ENCODE measurements at places on chromosomes 1 and 21.
A peak's percentile ranks its signal among the peaks of the same experiment; 100 is the strongest.

GRCh38 chr21:40540216-40540615 lies 306.7 kb downstream of the DSCAM start:
- no peak for DNase-seq
- H3K27me3 ChIP-seq = no peaks in the 10 kb centered on the region
- H3K36me3 ChIP-seq = no peaks in the 10 kb centered on the region
- H3K4me1 ChIP-seq = no peaks in the 10 kb centered on the region
- no peak overlapping the region for H3K4me3 ChIP-seq
- no peak overlapping the region for H3K27ac ChIP-seq

DNA sequence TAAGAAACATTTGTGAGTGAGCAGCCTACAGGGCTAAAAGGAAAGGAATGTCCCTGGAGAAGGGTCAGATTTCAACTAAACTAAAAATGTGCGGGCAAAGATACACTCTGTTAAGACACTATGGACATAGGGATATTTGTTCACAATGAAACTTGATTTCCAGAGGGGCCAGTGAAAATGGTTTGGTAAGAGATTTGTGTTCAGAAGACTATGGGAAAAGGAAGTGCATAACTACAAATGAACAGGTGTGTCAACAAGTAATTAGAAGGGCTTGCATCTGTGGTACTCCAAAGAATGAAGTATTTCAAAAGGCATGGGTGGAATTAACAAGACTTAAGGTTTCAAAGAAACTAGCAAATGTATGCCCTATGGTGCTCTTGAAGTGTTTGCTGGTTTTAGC lies 60.4 kb downstream of the NME7 start:
- H3K4me3 ChIP-seq = no peak overlapping the region
- no peaks in the 10 kb centered on the region for H3K36me3 ChIP-seq
- DNase-seq = no peak
- no peaks in the 10 kb centered on the region for H3K27me3 ChIP-seq

GRCh38 chr1:186875896-186876835 lies 47.4 kb downstream of the PLA2G4A start:
- no peaks in the 10 kb centered on the region for H3K36me3 ChIP-seq
- H3K4me1 ChIP-seq = peaks cover 10% of the 10 kb centered on the region
- H3K27ac ChIP-seq = peak overlapping the region; percentile 34
- no peak overlapping the region for H3K4me3 ChIP-seq

DNA sequence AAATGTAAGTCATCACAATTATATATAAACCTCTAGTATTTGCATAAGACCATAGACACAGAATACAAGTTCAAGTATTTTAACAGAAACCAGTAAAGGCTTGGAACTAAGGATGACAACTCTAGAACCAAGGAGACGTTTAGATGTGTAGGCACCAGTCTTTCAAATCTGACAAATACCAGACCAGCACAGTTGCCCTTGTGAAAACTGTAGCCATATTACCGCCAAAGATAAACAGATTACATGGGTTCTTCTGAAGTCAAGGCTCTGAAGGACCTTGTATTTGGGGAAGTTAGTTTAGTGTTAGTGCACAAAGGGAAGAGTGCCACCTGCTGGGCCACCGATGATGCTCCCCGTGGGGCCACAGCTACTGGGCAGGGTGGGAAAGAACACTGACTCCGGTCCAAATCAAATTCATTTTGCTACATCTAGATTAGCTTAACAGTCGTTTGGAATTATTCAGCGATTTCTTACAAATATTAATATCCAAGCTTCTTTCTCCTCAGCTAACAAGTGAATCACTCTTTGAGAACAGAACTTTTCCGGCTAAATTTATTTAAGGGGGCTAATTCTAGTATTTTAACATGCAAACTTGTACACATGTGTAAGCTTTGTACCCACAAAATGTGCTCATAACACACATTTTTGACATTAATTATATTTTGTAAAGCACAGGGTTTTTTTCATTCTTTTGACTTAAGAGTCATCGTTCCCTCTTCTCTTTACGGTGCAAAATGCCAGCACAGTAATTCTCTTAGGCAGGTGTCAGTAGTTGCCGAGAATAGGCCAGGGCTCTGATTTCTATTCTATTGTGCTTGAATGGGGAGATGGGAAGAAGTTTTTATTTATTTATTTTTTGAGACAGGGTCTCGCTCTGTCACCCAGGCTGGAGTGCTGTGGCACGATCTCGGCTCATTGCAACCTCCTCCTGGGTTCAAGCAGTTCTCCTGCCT lies 8.0 kb upstream of the NIBAN1 start:
- no peaks in the 10 kb centered on the region for H3K4me1 ChIP-seq
- no peaks in the 10 kb centered on the region for H3K36me3 ChIP-seq
- H3K27me3 ChIP-seq = no peaks in the 10 kb centered on the region
- no peak for DNase-seq
- H3K27ac ChIP-seq = no peak overlapping the region

GRCh38 chr1:236851871-236852270 lies 56.8 kb downstream of the MTR start:
- peaks cover 17% of the 10 kb centered on the region for H3K4me1 ChIP-seq
- DNase-seq = no peak
- peaks cover 35% of the 10 kb centered on the region for H3K36me3 ChIP-seq
- H3K27ac ChIP-seq = no peak overlapping the region

- H3K36me3 ChIP-seq = no peaks in the 10 kb centered on the region
- no peak overlapping the region for H3K27ac ChIP-seq
- H3K27me3 ChIP-seq = no peaks in the 10 kb centered on the region
- H3K4me1 ChIP-seq = no peaks in the 10 kb centered on the region
- no peak for DNase-seq
Observed at GRCh38 chr1:158607296-158607695, 2.2 kb downstream of the OR10Z1 start.

DNA sequence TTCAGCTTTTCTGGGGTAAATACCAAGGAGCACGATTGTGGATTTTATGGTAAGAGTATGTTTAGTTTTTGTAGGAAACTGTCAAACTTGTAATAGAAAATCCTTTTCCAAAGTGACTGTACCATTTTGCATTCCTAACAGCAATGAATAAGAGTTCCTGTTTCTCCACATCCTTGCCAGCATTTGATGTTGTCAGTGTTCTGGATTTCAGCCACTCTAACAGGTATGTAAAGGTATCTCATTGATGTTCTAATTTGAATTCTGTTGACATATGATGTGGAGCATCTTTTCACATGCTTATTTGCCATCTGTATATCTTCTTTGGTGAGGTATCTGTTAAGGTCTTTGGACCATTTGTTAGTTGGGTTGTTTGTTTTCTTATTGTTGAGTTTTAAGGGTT lies 50.3 kb upstream of the RGS2 start:
- no peaks in the 10 kb centered on the region for H3K27me3 ChIP-seq
- H3K4me1 ChIP-seq = no peaks in the 10 kb centered on the region
- H3K36me3 ChIP-seq = no peaks in the 10 kb centered on the region
- no peak for DNase-seq

GRCh38 chr1:86775395-86775794 lies 71.0 kb downstream of the SH3GLB1 start:
- no peak overlapping the region for H3K4me3 ChIP-seq
- peaks cover 25% of the 10 kb centered on the region for H3K4me1 ChIP-seq
- peak overlapping the region; percentile 61 for H3K27ac ChIP-seq
- H3K36me3 ChIP-seq = no peaks in the 10 kb centered on the region

- H3K4me1 ChIP-seq = peaks cover 7% of the 10 kb centered on the region
- H3K27ac ChIP-seq = peak overlapping the region; percentile 20
- no peaks in the 10 kb centered on the region for H3K36me3 ChIP-seq
- no peak for DNase-seq
- peak overlapping the region; percentile 63 for H3K4me3 ChIP-seq
Observed at GRCh38 chr1:169108863-169109560, 2.5 kb downstream of the ATP1B1 start.

DNA sequence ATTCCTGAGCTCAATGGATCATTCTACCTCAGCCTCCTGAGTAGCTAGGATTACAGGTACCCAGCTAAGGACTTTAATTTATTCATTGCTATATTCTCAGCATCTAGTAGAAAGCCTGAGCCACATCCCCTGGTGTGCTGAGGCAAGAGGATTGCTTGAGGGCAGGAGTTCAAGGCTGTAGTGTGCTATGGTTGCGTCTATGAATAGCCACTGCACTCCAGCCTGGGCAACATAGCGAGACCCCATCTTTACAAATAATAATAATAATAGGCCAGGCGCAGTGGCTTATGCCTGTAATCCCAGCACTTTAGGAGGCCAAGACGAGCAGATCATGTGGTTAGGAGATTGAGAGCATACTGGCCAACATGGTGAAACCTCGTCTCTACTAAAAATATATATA lies 3.3 kb upstream of the RPS6KA1 start:
- H3K27ac ChIP-seq = no peak overlapping the region
- H3K36me3 ChIP-seq = no peaks in the 10 kb centered on the region
- no peaks in the 10 kb centered on the region for H3K27me3 ChIP-seq
- peaks cover 13% of the 10 kb centered on the region for H3K4me1 ChIP-seq

GRCh38 chr1:19483261-19483660 lies 2.1 kb downstream of the CAPZB start:
- no peaks in the 10 kb centered on the region for H3K27me3 ChIP-seq
- H3K27ac ChIP-seq = peak overlapping the region; percentile 94
- H3K4me1 ChIP-seq = peaks cover 83% of the 10 kb centered on the region
- no peak for DNase-seq
- H3K36me3 ChIP-seq = no peaks in the 10 kb centered on the region

DNA sequence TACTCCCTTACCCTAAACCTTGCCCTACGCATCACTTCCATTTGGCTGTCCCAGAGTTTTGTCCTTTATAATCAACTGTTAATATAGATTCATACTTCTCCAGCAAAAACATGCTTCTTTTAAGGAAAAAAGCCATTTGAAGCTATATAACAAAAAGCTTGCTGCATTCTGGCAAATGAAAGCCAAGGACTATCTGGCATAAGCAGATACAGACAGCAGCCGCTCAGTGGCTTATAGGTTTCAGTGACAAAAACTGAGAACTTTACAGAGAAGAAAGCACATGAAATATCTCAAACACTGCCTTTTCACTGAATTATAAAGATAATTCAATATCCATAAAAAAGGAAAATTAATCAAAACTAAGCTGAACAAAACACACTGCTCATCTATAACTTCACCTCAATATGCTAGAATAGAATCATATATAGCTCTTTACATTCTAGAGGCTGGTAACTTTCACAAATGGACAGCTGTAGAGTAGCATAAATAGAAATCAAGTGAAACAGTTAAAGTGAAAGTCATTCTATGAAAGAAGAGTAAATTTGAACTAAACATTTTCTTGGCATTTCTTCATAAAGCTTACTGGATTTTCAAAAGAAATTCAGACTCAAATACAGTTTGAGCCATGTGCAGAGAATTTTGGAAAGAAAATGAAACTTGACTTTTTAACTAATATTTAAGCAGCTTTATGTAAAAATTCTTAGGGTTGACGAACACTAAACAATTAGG lies 19.6 kb downstream of the CDC42BPA start:
- DNase-seq = no peak
- H3K36me3 ChIP-seq = no peaks in the 10 kb centered on the region
- no peak overlapping the region for H3K27ac ChIP-seq
- H3K27me3 ChIP-seq = no peaks in the 10 kb centered on the region
- no peak overlapping the region for H3K4me3 ChIP-seq

- H3K27ac ChIP-seq = peak overlapping the region; percentile 74
- no peak overlapping the region for H3K4me3 ChIP-seq
- DNase-seq = peak; percentile 74
- H3K36me3 ChIP-seq = no peaks in the 10 kb centered on the region
Observed at GRCh38 chr1:31572323-31573104, 3.8 kb upstream of the TINAGL1 start.

GRCh38 chr1:51313961-51314777 lies 16.2 kb downstream of the TTC39A start:
- no peaks in the 10 kb centered on the region for H3K36me3 ChIP-seq
- H3K4me3 ChIP-seq = peak overlapping the region; percentile 5
- DNase-seq = no peak
- H3K4me1 ChIP-seq = peaks cover 36% of the 10 kb centered on the region
- peak overlapping the region; percentile 82 for H3K27ac ChIP-seq

- peak overlapping the region; percentile 87 for H3K4me3 ChIP-seq
- H3K36me3 ChIP-seq = no peaks in the 10 kb centered on the region
- no peaks in the 10 kb centered on the region for H3K27me3 ChIP-seq
Observed at GRCh38 chr1:89844241-89844807, 23.5 kb downstream of the LRRC8D start.

DNA sequence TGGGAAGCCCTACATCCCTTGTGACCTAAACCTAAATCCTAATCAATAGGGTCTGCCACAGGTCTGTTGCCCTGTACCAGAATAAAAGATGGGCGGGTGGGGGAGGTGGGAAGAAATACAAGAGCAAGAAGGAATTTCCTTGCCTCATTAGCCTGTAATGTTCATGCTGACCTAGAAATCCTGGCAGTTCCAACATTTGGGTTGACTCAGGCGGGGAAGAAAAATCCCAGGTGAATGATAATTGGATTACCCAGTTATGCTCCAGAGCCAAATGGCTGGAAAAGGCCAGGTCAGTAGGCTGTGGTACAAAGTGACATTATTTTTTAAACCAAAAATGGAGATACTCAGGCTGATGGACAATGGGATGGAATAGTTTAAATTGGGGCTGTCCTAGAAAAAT lies 27.3 kb upstream of the A3GALT2 start:
- H3K4me3 ChIP-seq = peak overlapping the region; percentile 87
- H3K36me3 ChIP-seq = no peaks in the 10 kb centered on the region
- DNase-seq = no peak
- H3K27me3 ChIP-seq = no peaks in the 10 kb centered on the region
- H3K4me1 ChIP-seq = peaks cover 63% of the 10 kb centered on the region
- peak overlapping the region; percentile 96 for H3K27ac ChIP-seq

DNA sequence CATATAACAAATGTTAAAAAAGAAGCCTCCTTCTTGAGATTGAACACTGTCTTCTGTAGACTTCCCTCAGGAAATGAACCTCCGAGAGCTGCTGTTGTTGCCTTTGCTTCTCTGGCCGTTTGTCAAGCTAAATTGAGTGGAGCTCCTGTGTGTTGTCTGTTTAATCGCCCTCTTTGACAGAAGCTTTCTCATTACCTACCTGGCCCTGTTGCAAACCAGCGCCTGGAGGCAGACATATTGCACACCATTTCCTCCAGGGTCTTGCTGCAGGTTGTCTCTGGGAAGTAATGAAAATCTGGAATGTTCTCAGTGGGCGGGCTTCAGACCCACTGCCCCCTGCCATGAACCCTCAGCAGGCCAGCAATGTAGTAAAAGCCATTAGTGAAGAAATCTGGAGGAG lies 83.3 kb downstream of the GABPA start:
- H3K4me3 ChIP-seq = no peak overlapping the region
- no peaks in the 10 kb centered on the region for H3K36me3 ChIP-seq
- H3K4me1 ChIP-seq = peaks cover 8% of the 10 kb centered on the region
- no peak for DNase-seq
- H3K27ac ChIP-seq = no peak overlapping the region
- no peaks in the 10 kb centered on the region for H3K27me3 ChIP-seq

GRCh38 chr1:218048828-218049420 lies 236.2 kb upstream of the RRP15 start:
- no peaks in the 10 kb centered on the region for H3K36me3 ChIP-seq
- H3K4me3 ChIP-seq = no peak overlapping the region
- no peak overlapping the region for H3K27ac ChIP-seq
- no peaks in the 10 kb centered on the region for H3K4me1 ChIP-seq
- H3K27me3 ChIP-seq = no peaks in the 10 kb centered on the region
